Fibroblast of upper back skin (primary cell): ENCODE measurements at places on chromosomes 2 and 18.

DNA sequence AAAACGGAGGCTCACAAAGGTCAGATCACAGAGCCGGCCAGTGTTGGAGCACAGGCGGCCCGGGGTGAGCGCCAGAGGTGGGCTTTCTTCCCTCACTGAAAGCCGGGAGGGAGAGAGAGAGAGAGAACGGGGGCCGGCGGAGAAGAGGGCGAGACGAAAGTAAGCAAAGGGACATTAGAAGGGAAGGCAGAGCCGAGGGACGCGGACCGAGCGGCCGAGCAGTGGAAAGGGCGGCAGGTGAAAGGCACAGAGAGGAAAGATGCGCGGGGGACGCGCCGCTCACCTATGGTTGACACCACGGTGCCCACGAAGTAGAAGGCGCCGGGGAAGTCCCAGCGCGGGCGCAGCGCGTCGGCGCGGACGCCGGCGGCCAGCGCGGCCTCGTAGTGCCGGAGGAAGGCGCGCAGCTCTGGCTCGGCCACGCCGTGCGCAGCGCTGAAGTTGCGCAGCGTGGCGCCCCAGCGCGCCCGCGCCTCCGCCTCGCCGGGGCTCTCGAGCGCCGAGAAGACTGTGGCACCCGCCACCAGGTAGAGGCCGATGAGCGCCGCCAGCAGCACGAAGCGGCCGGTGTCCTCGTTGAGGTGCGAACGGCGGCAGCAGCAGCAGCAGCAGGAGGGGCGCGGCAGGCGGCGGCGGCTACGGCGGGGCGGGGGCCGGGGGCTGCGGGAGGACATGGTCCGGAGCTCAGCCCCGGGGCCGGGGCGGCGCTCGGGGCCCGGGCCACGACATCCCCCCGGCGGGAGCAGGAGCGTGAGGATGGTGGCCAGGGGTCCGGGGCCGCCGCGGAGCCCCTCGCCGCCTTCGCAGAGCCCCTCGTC is 166.9 kb downstream of the MSH2 start:
- DNase-seq = no peak

DNA sequence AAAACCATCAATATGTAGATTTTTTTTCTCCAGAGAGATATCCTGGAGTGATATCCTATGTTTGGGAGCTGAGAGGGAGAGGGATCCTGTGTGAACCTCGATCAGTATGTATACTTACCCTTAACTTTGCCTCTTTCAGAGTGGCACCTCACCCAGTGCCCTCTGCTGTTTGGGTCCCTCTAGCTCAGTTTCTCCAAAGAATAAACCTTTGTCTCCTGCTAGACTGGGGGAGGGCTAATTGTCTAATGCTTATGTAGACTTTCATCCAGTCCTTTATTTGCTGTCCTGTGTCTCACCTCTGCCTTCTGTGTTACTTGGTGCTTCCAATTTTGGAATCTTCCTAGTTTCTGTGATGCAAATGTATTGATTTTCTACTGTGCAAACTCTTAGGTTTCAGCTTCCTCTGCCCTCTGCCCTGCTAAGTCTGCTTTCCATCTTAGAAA is 48.4 kb downstream of the MTX2 start:
- DNase-seq = no peak

GRCh38 chr2:177816766-177817165 is 255.8 kb downstream of the PDE11A start:
- DNase-seq = no peak

DNA sequence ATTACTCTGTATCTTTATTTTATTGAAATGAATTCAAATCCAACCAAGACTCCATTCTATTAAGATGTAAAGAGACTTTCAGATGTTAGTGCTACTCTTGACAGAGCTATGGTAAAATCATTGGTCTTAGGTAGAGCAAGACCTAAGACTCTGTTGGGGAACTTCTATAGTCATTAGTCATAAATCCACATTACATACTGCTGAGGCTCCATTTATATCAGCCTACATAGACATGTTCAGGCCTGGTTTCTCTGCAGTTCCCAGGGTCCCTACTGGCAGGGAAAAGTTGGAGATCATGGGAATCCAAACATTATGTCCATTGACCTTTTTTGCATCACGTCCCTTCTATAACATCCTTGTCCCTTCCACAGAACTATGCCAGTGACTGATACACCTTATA is 580.4 kb upstream of the ZEB2 start:
- no peak for DNase-seq

GRCh38 chr18:22847392-22847791 is 85.7 kb upstream of the RBBP8 start:
- peak; percentile 57 for DNase-seq

GRCh38 chr2:68861330-68861729 is 9.9 kb downstream of the BMP10 start:
- no peak for DNase-seq

DNA sequence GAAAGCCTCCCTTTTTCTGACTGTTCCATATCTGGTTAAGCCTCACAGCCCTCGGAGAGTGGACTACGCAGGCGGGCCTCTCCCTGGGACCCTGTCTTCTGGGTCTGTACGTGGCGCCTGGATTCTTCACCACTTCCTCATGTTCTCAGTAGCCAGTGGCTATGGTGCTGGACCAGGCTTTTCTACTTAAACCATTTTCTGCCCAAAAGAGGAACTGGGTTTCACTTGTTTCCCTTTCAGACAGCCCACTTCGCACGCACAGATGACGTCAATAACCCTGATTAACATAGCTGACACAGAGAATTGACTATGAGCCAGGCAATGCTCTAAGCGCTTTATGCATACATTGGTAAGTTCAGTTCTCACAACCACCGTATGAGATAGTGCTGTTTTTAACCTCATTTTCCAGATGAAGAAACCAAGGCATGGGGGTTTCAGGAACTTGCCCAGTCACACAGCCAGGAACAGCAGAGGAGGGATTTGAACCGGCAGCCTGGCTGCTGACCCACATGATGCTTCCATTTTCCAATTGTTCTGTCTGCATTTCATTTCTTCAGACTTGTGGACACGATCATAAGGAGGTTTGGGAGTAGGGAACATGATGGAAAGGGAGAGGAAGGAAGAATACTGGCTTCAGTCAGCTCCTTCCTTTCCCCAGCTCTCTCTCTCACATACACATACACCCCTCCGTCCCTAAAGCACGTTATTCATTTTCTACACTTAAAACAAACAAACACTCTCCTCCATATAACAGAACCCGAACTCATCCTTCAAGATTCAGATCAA is 41.7 kb downstream of the MYOM1 start:
- DNase-seq = peak; percentile 9

- no peak for DNase-seq
Observed at GRCh38 chr2:221810650-221811049, 238.5 kb upstream of the EPHA4 start.

- peak; percentile 51 for DNase-seq
Observed at GRCh38 chr2:165787334-165787733, 6.7 kb downstream of the GALNT3 start.

- peak; percentile 87 for DNase-seq
Observed at GRCh38 chr2:201938156-201938775, 95.4 kb upstream of the FZD7 start.

GRCh38 chr2:144054911-144055310 is 465.0 kb downstream of the ZEB2 start:
- DNase-seq = no peak

GRCh38 chr2:102224824-102225739 is 38.3 kb downstream of the IL1RL2 start:
- no peak for DNase-seq

- DNase-seq = peak; percentile 40
Observed at GRCh38 chr18:58578321-58578720, 50.6 kb downstream of the ALPK2 start.

- no peak for DNase-seq
Observed at GRCh38 chr18:61132031-61132430, 201.2 kb upstream of the CDH20 start.

DNA sequence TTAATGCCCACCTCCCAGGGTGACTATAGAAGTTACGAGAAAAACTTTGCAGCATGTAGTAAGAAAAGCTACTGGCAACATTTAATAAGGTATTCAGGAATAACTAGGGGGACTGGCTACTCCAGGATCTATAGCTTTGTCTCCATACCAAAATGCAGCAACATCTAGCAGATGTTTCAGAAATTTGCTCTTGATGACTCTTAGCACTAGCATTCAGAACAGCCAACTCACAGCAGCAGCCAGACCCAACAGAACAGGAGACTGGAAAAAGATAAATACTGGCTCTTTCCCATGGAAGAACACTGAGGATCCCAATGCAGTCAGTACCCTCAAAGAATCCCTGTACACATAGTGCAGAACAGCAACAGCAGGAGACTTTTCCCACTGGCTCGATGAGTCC is 105.0 kb downstream of the PRKRA start:
- DNase-seq = peak; percentile 10

- DNase-seq = no peak
Observed at GRCh38 chr18:79071503-79072210, 2.5 kb downstream of the ATP9B start.

DNA sequence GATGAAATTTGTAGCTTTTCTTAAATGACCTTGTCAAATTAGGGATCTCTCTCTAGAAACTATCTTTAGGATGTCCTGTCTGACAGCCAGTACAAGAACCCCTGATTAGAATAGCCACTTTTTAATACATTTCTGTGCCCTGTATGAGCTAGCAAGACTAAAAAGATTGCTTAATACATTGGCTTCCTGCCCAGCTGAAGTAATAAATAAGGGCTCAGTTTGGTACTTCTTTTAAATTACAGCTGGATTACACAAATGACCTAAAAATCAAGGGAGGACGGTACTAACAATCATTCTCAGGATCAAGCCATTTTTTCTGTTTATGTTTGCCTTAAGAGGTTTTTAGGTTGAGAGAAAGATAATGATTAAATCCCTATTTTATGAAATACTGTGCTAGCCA is 11.6 kb upstream of the OLA1 start:
- DNase-seq = peak; percentile 75

- no peak for DNase-seq
Observed at GRCh38 chr2:184294831-184295230, 303.5 kb upstream of the ZNF804A start.

- DNase-seq = no peak
Observed at GRCh38 chr2:2812117-2812516, 481.0 kb upstream of the MYT1L start.

DNA sequence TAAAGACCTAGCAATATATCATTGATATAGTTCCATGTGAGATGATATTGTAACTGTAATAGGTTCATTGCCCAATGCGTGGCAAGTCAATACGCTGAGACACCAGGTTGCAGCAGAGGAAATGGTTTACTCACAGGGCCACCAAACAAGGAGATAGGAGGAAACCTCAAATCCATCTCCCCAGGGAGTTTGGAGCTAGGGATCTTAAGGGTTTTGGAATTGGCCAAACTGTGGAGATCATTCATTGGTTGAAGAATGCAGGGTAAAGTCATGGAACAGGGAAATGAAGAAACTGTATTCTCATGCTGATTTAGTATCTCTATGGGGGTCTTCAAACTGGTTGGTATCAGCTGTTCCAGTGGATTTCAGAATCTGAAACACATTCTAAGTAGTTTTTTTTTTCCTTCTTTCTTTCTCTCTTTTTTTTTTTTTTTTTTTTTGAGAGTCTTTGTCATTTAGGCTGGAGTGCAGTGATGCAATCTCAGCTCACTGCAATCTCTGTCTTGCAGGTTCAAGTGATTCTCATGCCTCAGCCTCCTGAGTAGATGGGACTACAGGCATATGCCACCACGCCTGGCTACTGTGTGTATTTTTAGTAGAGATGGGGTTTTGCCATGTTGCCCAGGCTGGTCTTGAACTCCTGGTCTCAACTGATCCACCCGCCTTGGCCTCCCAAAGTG is 30.7 kb upstream of the PPM1B start:
- DNase-seq = no peak
